Esophagus muscularis mucosa (tissue), 4 donors: ENCODE measurements at places on chromosomes 12 and 14. TPM values are rescaled to one million over a fixed set of nuclear protein-coding genes. Genes with fewer than 3 reads are reported as not detected.
A peak's percentile ranks its signal among the peaks of the same experiment; 100 is the strongest.

- peak; percentile 94 for DNase-seq
Observed at GRCh38 chr12:50016501-50017475, 8.5 kb downstream of the RACGAP1 start.

GRCh38 chr12:62841846-62842245, 93.1 kb downstream of the PPM1H start:
- DNase-seq: no peak

- DNase-seq: no peak
Observed at GRCh38 chr12:92094751-92095161, 50.9 kb downstream of the BTG1 start.

DNA sequence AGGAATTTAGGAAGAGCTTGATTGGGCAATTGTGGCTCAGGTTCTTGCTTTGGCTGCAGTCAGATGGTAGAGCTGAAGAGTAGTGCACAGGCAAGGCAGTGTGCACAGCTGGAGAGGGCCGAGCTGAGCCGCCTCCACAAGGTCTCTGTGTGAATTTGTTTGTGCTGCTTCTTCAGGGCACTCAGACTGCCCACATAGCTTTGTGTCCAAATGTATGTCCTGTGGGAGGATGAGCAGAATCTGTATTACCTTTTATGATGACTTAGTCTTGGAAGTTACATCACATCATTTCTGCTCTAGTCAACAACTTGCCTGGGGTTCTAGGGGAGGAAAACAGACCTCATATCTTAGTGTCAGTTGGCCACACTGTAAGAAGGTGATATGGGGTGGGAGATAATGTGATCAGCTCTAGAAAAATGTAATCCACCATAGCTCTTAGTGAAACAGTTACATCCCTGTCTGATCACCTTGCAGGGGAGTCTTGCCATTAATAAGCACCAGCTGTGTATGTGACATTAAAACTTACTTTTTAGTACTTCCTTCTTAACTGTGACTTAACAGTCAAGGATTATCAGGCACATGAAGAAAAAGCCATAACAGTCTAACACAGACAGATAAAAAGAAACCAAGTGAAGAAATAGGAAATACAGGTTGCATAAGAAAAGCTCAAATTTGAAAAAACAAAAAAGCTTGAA, 53.4 kb downstream of the RCOR1 start:
- DNase-seq: no peak

DNA sequence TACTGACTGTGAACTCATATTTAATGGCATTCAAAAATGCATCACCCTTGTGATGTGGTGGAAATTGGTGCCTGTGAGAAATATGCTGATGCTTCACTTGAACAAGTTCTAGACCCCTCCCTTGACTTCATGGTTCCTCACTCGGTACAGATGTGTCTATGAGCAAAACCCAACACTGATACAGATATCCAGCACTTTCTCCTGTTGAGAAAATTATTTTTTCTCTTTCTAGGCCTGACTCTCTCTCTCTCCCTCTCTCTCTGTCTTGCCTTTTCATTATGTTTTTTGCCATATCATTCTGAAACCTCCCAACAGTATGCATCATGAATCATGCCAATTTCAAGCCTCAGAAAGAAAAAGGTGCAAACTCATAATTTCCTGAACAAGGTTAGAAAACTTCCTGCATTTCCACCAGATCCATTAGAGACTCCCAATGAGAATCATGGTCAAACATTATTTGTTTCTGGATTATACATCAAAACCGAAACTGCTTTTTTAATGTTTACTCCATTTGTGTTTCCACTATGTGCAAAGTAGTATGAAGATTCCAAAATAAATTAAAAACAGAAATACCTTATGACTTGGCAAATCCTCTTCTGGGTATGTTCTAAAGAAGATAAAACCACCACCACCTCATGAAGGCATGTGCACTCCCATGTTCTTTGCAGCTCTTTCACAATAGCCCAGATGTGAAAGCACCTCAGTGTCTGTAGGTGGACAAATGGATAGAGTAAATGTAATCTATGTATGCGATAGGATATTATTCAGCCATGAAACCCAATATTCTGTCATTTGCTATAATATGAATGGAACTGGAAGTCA, 543.6 kb downstream of the TMEM121 start:
- no peak for DNase-seq

GRCh38 chr12:65121049-65121955, at the start of gene WIF1:
Gene WIF1 (minus strand): TSS chr12:65121305. CDS start chr12:65121191, 114 bp downstream.
- no peak for DNase-seq

- no peak for DNase-seq
Observed at GRCh38 chr14:26791117-26791806, 193.4 kb upstream of the NOVA1 start.

GRCh38 chr12:124636138-124636978, 68.9 kb upstream of the NCOR2 start:
- no peak for DNase-seq

DNA sequence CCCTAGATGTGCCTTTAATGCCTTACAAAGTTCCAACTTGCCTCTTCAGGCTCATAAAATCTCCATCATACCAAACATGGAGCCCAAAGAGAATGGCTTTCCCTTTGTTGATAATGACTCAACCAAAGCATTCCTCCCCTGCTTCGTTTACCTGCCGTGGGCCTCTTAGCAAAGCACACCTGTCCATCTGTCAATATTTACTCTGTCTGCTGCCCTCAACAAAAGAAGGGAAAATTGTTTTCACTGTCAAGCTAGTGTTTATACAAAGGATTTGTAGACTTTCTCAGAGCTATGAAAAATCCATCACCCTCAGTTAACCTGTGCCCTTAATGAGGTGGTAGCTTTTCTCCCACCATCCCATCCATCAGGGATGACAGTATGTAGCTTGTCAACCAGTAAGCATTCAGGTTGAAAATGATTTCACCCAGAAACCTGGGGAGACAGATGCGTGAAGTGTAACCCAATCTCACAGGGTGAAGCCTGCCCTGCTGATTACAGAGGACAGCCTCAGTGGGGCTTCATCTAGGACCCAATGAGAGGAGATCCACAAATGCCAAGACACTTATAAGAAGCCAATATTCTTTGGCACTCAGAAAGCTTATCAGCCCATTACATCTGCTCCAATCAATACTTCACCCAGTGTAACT, 278.1 kb downstream of the NUAK1 start:
- DNase-seq: no peak

GRCh38 chr14:64956697-64957406, 14.3 kb upstream of the GPX2 start:
- DNase-seq: no peak

DNA sequence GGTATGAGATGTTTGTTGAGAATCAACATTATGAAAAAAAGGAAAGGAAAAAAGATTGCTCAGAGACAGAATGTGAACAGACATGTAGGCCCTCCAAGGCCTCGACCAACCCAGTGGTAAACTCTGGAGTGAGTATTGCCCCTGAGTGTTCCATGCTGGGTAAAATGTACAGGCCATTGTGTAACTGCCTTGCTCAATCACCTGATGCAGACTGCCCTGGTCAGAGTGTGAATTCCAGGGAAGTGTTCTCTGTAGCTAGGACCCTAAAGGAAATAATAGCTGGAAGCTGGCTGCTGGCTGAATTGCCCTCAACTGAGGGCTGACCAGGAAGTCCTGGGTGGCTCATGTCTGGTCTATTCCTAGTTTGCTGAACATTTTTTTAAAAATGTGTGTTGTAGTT, 1081.4 kb upstream of the LRFN5 start:
- DNase-seq: no peak

Gene NELL2
- 1.5 TPM for total RNA-seq

Gene NGB
- 2.9 TPM for total RNA-seq

Gene NRL
- total RNA-seq: 3.0 TPM
